SIG-M5 (cell line): ENCODE measurements at places on chromosomes 1 and 21.

GRCh38 chr1:182809414-182809957 is 19.9 kb downstream of the NPL start:
- no peak for DNase-seq

DNA sequence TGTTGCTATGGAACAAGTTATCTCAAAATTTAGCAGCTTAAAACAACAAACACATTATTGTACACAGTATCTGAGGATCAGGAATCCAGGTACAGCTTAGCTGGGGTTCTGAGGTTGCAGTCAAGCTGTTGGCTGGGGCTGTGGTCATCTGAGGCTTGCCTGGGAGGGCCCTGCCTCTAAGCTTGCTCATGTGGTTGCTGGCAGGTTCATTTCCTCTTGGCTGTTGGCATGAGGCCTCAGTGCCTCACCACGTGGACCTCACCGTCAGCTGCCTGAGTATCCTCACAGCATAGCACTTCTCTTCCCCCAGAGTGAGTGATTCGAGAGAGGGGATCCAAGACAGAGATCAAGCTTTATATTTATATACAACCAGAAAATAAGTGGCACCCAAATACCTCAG is 18.6 kb downstream of the NTPCR start:
- no peak for DNase-seq

DNA sequence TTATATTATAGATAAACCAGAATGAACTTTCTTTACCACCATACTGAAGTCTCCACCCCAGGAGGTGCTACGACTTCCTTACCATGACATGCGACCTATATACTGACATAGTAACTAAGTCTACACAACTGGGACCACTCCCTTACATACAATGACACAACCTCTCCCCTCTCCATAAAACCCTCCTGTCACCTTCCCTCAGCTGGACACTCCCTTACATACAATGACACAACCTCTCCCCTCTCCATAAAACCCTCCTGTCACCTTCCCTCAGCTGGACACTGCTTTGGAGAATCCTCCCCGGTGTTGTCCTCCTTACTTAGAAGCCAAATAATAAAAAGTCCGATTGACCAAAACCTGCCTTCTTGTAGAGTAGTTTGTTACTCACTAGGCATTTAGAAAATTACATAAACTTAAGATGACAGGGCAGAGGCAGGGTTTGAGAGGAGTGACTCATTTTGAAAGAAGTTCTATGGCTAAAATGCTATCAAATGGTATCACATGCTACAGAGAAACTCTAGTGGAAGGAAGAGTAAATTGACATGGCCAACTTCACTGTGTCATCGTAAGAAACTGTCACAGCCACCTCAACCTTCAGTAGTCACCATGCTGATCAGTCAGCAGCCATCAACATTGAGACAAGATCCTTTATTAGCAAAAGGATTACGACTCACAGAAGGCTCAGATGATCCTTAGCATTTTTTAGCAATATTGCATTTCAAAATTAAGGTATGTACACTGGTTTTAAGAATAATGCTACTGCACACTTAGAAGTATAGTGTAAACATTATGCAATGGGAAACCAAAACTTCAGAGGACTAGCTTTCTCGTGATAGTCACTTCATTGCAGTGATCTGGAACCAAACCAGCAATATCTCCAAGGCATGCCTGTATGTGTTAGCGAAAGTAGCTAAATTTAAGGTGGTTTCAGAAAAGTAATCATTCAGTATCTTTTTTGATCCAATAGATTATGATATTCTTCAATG is 56.4 kb downstream of the AHCTF1 start:
- no peak for DNase-seq

- DNase-seq: no peak
Measured at GRCh38 chr1:25825605-25826004, 5.9 kb downstream of the MTFR1L start.

GRCh38 chr1:206117151-206117948 is at the start of gene AVPR1B:
AVPR1B (minus strand) TSS chr1:206117388; CDS start chr1:206116890, 498 bp downstream.
- DNase-seq: no peak

DNA sequence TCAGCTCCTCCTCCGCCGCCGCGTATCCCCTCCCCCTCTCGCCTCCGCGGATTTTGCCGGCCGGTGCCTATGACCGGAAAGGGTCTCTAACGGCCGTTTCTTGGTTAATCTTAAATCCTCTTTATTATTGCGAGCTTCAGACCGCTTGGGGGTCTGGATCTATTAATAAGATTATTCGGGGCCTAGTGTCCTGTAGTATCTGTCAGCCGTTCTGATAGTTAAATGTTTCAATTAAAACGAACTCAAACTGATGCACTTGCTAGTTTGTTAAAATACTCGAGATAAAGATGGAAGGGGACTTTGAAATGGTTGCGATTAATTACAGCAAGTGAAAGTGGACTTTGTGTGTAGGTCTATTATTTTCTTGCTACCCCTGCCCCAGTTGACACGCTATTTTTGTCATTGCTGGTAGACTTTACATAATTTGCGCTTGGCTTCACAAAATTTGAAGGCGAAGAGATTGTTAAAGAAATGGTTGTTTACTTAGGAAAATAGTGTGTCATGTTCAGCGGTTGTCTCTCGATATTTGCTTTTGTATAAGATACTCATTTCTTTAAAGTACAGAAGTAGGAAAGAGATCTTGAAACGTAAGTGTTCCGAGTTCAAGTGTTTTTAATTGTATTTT is 779 bp downstream of the SON start:
- no peak for DNase-seq

DNA sequence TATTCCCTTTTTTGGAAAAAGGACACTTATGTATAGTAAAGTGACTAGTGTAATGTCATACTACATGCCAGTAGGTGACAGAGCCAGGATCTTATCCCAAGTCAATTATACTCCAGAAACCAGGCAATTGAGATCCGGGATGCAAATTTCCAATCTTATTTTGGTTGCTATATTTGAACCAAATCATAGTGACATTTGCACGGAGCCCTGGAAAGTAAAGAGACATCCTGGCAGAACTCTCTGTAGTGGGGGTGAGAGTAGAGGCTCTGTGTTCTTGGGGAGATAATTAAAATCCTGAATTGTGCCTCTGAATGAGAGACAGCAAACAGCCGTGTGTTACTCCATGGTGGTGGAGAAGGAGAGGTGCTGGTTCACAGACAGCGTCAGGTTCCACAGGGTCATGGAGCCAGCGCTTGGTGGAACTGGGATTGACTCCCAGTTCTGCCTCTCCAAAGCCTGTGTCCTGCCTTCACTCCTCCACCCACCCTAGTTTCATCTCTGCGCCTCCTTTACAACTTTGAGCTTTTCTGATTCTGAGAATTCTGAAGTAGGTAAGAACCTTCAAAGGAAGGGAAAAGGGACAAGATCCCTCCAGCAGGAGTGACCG is 432.3 kb downstream of the PTPRU start:
- no peak for DNase-seq

- no peak for DNase-seq
Measured at GRCh38 chr1:168243636-168244212, 17.9 kb downstream of the SFT2D2 start.

DNA sequence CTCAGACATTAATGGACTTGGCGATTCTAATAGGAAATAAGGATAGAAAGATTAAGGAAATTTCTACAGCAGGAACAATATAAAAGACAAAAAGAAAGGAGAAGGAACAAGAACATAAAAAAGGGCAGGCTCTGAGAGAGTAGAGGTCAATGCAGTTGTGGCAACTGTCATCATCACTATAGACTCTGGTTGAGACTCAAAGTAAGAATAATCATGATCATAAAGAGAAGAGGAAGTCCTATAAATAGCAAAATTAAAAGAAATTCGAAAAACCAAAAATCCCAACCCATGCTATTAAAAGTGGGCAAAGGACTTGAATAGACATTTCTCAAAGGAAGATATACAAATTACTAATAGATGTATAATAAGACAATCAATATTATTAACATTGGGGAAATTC is 14.4 kb upstream of the XCL1 start:
- no peak for DNase-seq

DNA sequence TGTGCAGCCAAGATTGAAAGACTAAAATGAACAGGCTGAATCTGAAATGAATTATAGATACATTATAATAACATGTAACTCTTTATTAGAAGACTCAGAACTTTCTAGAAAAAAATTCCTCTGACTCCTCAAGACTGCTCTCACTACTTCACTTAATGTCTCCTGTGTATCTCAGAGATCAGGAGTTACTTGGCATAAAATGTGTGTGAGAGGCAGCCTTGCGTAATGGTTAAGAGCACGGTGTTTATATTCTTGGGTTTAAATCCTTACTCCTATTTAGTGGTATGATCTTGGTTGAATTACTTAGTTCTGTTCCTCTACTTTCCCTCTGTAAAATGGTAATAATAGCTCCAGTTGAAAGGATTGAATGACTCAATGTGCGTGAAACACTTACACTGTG is 634.9 kb downstream of the LTN1 start:
- DNase-seq: no peak

DNA sequence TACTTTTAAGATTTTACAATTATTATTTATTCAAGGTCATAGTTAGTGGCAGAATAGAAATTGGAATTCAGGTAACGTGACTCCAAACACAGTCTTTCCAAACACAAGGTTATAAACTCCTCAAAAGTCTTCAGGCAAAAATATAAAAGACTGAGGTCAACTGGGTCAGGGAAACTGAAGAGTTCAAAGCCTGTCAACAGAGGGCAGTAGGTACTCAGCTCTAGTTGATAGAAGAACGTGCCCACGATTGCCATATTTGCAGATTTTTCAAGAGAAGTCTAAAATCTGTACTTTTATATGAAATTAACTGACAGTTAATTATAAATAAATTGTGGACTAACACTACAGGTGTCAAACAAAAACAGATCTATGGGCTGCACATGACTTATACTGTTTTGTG is 135.0 kb downstream of the LHX4 start:
- DNase-seq: no peak

GRCh38 chr21:21102896-21103295 is 104.7 kb downstream of the NCAM2 start:
- DNase-seq: no peak

DNA sequence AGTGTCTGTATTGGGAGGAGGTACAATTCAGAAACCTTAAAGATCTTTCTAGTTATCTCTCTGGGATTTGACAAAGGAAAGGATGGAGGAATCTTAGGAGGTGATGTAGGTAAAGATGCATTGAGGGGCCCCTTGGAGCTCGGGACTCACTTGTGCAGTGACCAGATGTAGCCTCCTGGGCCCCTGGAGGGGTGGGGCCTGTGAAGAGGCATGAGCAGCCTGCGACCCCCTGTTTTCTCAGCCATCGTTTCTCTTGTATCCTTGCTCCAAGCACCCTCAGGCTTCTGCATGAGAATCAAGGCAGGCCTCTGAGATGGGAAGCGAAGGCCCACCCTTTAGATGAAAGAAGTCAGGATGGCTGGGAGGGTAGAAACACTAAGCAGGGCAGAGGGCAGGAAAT is 39.6 kb downstream of the LGR6 start:
- no peak for DNase-seq

DNA sequence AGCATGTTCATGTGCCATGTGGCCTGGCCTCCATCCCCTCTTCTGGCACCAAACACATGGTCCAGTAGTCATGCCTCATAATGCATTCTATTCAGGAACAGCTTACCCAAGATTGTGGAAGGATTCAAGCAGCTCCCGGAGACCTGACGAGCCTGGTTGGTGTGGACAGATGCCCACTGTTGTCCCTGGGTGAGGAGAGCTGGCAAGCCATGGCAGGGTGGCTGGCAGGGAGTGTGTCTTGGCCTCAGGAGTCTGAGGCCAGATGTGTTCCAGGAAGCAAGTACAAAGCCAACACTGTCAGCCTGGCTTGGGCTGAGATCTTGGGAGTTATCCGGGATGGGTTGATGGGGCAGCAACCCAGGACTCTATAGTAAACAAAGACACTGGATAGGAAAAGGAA is 7.3 kb upstream of the FABP3 start:
- no peak for DNase-seq

GRCh38 chr1:216626394-216627067 is 96.7 kb downstream of the ESRRG start:
- DNase-seq: no peak

DNA sequence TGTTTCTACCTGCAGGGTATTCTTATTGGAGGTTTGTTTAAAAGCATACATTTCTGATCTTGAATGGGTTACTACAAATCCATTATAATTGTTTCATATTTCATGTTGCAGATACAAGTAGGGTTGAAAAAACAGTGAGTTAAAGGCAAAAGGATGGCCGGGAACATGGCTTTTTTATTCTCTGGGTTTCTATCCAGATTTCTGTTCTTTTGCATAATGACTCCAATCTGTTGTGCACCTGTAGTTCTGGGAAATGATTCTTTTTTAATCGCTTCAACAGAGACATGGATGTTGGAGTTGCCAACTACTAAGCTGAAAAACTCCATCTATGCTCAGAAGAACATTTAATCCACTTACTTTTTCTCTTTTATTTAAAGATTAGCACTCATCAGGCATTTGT is 2.7 kb upstream of the ADAMTS1 start:
- DNase-seq: no peak

DNA sequence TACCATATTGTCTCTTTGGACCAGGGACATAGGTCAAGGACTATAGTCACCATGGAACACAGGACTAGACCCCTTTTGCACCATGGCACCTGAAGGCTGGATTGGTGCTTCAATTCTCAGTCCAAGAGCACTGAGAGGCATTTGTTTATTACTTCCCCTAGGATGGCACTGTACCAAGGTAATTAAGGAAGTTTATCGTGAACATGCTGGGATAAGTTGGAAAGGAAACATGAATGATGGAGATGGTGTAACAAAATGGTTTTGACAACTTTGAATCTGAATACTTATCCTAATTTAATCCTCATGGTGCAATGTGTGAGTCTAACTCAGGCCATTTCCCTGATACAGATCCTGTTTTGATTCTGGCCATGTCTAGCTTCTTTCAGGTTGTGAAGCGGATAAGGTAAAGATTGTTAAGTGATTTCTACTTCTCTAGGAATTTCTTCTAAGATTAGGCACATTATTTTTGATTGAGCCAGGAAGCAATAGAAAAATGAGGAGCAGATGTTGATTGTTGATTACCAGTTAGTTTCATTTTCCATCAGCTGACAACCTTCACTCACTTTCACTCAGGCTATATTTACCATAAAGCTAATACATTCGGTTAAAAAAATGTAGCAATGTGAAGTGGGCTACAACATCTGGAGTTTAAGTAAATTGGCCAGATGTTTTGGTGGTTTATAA is 37.3 kb upstream of the SIPA1L2 start:
- no peak for DNase-seq

GRCh38 chr1:248243204-248243603 is 12.0 kb downstream of the OR2M4 start:
- DNase-seq: no peak

DNA sequence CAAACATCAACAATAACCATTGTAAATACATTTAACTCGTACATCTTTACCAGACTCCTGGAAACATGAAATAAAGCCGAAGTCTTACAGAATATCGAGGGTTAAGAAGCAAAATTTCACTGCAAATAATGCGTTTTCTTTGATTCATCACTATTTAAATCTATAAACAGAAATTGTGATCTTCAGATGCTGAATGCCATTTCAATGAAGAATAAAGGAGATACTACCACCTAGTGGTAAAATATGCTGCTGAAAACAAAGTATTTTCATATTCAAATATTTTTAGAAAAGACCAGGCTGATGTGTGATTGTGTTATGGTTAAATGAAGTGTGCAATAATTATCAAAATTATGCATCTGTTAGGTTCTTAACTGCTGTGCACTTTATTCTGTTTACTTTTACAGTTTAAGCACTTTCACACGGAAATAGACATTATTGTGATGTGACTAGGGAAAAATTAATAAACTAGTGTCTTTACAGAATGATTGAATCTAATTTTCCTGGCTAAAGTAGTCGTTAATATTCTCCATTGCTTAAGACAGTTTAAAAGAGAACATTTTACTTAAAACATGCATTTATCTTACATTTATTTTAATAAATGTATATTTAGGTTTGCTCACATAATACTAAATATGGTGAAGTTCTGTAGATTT is 1093.1 kb downstream of the MRPL39 start:
- DNase-seq: no peak
